Central memory CD4-positive, alpha-beta T cell (primary cell): ENCODE measurements at places on chromosomes 3 and 15.

DNA sequence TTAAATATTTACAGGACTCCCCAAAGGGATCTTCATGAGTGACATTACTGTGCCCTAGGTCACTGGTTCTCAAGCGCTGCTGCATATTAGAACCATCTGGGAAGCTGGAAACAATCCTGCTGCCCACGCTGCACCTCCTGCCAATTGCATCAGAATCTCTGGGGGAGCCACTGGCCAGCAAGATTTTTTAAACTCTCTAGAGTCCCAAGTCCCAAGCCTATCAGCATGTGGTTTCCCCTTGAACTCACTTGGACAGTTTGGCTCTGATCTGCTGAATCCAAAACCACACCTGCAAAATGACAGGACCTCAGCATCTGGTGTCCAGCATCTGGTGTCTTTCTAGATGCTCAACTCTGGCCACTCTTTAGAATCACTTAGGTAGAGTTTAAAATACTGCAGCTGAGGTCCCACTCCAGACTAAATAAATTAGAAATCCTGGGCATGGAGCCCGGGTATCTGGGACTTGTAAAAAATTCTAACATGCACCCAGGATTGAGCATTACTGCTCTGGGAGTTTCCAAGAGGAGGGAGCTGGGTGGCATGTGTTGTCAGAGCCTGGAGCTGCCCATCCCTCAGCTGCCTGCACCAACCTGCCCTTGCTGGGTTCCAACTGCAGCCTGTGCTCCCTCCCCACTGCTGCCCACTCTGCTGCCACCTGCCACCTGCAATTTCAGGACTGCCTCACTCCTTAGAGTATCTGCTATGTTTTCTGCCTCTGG is 311.3 kb downstream of the SLC9A9 start:
- no peak for DNase-seq

DNA sequence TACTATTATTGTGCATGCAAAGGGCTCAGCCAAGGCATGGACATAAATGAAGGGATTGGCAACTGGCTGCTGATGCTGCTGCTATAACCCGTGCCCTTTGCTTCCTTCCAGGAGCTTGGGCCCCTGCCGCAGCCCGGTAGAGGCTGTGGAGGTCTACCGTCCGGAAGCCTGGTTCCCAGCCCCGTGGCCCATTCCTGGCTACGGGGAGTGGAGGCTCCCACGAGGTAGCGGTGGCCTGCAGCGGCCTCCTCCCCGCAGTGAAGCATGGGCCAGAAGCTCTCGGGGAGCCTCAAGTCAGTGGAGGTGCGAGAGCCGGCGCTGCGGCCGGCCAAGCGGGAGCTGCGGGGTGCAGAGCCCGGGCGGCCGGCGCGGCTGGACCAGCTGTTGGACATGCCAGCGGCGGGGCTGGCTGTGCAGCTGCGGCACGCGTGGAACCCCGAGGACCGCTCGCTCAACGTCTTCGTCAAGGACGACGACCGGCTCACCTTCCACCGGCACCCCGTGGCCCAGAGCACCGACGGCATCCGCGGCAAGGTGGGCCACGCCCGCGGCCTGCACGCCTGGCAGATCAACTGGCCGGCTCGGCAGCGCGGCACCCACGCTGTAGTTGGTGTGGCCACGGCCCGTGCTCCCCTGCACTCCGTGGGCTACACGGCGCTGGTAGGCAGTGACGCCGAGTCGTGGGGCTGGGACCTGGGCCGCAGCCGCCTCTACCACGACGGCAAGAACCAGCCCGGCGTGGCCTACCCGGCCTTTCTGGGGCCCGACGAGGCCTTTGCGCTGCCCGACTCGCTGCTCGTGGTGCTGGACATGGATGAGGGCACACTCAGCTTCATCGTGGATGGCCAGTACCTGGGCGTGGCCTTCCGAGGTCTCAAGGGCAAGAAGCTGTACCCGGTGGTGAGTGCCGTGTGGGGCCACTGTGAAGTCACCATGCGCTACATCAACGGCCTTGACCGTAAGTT is 15.0 kb downstream of the SPSB4 start:
- no peak for DNase-seq

- DNase-seq, result no peak
Observed at GRCh38 chr3:95272166-95272565, 1209.3 kb downstream of the NSUN3 start.

DNA sequence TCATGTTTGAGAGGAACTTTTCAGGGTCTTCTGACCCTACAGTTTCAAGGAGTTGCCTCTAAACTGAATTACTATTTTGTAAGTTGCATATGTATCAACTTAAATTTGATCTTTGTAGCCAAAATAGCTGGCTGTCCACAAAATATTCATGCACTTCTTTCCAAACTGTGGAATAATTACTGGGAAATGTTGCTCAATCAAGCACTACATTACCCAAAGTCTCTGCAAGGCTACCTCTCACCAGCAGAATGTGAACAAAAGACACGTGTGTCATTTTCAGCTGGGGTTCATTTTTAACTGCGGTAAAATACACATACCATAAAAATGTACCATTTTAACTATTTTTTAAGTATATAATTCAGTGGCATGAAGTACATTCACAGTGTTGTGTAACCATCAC is 320.4 kb downstream of the CTNNB1 start:
- no peak for DNase-seq

DNA sequence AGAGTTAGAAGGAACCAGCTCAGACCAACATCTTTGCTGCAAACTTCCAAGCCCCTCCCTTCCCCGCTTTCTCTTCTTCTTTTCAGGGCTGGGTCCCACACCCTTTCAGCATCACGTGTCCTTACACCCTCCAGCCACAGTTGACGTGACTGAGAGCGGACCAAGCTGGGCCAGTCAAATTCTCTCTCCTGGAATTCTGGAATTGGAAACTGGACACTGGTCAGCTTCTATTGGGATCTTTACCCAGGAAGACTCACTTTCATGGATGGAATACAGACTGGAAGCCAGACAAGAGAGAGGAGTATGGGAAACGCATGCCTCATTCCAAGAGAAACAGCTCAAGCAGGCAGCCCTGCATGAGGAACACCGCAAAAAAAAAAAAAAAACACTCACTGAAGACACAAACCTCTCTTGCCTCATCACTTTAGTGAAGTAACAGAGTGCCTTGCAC is 12.4 kb upstream of the TPM1 start:
- DNase-seq, result no peak
